Right lung (tissue), 10 donors: ENCODE measurements at places on chromosomes 2 and 18.
A peak's percentile ranks its signal among the peaks of the same experiment; 100 is the strongest.

- no peak for DNase-seq
These were observed 4.1 kb upstream of the WNT6 start for GRCh38 chr2:218855305-218856166.

- peak; percentile 43 for DNase-seq
These were observed 161.0 kb upstream of the ZFP36L2 start for GRCh38 chr2:43387092-43388062.

DNA sequence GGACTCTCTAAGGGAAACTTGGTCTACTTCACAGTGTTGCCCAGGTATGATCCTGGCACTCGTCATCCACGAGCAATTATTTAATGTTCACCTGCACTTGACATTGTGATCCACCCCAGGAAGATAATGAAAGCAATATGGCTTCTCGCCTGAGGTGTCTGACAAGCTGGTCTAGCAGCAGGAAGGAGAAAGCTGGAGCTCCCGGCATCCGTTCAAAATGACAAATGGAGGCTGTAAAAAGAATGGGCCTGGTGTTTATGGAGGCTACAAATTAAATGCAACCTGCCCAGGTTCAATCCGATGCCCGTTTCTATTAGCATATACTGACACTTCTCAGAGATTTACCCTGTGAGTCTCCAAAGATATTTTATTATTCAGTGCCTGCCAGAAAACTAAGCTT is 317.6 kb downstream of the CTNNA2 start:
- DNase-seq: no peak

DNA sequence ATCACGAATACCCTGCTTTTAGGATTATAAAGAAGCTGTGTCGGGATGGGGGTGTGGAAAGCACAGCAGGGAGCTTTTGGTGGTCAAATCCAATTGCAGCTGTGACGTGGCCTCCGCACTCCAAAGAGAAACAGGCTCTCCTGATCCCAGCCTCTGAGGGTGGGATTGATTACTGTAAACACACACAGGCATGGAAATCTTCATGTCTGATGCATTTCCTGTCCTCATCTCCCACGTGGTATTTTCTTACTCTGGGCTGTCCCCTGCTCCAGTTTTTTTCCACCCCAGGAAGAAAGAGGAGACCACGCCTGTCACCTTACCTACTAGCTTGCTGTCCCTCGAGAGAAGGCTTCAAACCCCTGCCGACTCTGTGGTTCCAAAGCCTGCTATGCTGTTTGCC is 22.7 kb downstream of the RNF152 start:
- DNase-seq: peak; percentile 15

- no peak for DNase-seq
These were observed 78.3 kb downstream of the ADAM23 start for GRCh38 chr2:206521612-206522011.

DNA sequence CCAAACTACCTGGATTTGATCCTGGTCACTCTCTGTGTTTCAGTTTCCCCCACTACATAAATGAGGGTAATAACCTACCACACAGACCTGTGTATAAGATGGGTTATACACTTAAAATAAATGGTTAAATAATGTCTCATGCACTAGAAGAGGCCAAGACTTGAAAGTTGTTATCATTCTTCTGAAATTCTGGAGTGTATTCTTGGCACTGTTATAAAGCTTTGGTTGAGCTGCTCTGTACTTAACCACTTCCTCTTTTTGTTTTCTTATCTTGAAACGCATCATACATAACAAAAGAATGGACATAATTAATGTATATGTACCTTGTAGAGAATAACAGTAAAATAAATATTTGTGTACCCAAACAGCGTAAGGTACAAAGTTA is 281.0 kb downstream of the AFF3 start:
- no peak for DNase-seq

GRCh38 chr2:189274361-189274760 is 94.8 kb upstream of the COL5A2 start:
- DNase-seq: no peak

GRCh38 chr2:88167740-88168139 is 2.4 kb upstream of the THNSL2 start:
- no peak for DNase-seq

DNA sequence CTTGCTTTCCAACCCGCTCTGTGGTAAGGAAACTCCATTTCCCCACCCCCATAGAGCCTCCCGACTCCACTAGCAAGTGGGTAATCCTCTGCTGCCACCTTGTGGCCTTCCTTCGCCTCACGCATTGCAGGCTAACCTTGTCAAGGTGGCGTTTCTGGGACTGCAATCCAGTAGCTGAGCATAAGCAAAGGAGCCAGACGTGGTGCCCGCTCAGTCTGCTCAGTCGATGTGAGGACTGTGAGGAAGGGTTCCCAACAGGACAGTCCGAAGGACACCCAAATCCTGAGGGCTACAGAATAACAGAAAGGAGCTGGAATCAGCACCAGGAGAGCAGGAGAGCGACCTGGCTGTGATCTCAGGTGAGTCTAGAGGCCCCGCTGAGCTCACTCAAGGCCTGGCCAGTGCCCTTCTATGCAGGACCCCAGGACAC is 144.2 kb downstream of the SUCLG1 start:
- peak; percentile 64 for DNase-seq

- DNase-seq: no peak
These were observed 318.8 kb upstream of the KCNH7 start for GRCh38 chr2:163157411-163157810.

GRCh38 chr2:189281201-189281600 is 101.6 kb upstream of the COL5A2 start:
- DNase-seq: peak; percentile 56

- no peak for DNase-seq
These were observed 32.9 kb downstream of the LBH start for GRCh38 chr2:30264274-30264673.

- DNase-seq: peak; percentile 29
These were observed 198.3 kb upstream of the SLC35G4 start for GRCh38 chr18:11411048-11411447.
